Sigmoid colon (tissue), 7 donors: ENCODE measurements at places on chromosomes 6 and 20.

DNA sequence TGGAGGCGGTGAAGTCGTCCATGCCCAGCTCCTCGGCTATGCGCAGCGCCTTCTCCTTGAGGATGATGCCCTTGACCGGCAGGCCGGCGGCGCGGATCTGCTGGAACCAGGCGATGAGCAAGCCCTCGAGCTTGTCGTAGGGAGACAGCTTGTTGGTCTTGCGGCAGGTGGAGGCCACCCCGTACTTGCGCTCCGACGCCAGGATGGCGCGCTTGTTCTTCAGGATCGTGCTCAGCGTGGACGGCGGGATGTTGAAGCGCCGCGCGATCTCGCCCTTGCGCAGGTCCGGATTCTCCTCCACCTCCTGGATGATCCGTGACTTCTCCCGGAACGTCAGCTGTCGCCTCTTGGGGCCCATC lies 435 bp downstream of the CENPB start:
- DNase-seq: no peak

- DNase-seq: no peak
These were observed 151.7 kb downstream of the DST start for GRCh38 chr6:56490993-56491392.

DNA sequence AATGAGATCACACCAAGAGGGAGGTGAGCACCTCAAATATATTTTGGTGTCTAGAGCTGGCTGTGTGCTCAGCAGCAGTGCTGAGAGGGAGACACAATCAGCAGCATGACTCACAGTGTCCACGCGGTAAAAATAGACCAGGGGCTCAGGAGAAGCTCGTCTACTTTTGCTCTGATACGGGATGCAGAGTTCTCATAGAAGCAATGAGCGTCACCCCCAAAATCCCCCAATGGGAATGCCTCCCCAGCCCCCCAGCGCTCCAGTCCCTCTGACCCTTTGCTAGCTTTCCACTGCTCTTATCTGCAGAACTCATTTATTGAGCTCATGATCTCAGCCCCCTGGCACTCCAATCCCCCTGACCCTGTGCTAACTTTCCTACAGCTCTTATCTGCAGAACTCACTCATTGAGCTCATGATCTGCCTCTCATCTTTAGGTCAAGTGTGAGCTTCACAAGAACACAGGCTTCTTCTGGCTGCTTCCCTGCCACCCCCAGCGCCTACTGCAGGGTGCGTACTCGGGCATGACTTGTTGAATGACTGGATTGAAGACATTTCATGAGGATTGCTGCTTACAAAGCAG lies 34.0 kb downstream of the SYNDIG1 start:
- no peak for DNase-seq

DNA sequence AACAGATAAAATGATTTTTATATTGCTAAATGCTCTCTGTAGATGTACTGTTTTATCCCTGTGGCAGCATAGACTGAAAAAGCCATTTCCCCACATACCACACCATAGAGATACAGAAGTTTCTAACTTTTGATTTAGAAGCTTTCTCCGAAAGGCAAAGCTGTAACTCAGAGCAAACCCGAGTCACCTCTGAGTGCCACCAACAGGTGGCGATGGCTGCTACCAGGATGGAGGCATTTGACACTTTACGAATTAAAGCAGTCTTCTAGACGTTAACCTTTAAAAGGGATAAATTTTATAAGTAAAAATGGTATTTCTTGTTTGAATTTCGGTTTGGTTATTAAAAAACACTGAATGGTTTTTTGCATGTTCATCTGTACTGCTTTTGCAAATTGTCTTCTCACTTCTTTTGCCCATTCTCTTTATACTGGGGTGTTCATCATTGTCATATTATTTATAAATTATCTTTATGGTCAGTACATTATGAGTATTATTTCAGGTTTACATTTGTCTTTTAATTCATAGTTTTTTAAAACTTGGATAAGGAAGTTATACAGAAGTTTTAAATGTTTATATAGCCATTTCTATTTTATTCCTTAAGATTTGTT lies 201.0 kb upstream of the CEP162 start:
- DNase-seq: no peak

DNA sequence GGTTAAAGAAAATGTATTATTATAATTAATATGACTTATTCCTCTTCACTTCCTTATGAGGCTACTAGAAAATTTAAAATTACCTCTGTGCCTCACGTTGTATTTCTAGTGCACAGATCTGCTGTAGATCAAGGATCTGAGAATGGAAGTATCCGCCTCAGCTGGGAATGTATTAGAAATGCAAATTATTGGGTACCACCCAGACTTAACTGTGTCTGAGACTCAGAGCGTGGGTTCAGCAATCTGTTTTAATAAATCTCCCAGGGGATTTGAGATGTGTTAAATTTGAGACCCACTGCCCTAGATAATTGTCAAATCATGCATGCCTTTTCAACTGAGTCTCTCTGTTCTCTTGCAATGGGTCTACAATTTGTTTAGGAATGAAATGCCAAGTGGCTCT lies 658.0 kb upstream of the NOX3 start:
- DNase-seq: no peak

DNA sequence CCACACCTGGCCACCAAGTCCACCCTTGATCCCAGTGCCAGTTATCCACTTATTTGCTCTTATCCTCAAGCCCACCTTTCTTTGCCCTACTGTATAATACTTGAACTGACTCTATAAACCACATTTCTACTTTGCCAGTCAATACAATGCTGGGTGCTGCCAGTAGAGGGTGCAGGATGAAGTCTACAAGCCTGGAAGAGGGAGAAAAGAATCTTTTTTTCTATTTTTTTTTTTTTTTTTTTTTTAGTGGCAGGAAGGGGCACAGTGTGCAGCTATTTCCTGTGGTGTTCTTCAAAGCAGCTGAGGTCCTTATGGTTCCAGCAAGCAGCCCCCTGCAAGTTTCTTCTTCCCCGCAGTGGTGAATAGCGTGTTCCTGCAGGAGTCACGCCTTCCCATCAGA lies 22.2 kb upstream of the GABRR1 start:
- DNase-seq: no peak

DNA sequence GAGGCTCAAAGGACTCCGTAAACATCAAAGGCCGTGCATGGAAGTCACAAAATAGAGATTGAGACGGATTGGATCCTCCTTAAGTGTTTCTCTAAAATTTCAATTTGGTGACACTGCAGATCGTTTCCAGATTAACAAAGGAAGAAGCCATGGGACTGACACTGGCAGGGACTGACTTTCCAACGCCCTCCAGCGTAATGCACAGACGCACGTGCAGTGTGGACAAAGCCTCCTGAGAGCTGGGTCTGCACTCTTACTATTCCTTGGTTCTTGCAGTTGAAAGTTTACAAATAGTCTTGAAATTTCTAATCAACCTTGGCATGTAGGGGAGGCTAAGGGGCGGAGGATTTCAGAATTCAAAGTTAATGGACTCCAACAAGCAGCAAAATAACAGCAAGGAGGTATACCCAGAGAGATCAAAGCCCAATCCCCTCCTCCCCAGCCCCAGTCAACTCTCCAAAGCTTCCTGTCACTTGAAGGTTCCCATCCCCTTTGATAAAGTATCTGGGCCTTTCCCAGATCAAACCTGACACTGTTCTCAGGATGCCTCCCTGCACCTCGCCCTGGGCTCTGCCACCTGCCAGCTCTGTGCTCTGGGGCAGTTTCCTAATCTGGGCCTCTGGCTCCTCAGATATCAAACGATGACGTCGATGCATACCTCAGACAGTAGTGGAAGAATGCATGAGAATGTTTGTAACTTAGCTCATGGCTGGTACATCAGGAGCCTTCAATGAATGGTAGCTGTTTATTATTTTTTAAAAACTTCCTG lies 106.5 kb upstream of the TRAF3IP2 start:
- no peak for DNase-seq

DNA sequence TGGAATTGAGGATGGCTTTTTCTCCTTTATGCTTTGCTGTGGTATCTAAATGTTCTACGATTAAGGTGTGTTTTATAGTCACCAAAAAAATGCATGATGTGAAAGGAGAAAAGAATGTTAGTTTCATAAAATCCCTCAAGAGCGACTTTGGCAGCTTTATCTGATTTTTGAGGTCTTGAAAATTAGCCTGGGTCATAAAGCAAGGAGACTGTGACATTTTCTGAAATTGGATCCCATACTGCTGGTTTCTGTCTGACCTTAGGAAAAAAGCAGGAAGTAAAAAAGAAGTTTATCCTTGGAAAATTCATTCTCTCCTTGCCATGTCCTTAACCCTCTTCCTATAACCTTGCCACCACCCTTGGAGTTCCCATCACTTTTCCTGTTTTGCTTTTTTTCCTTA lies 525.3 kb downstream of the CD83 start:
- no peak for DNase-seq

- DNase-seq: no peak
These were observed 72.9 kb upstream of the GLP1R start for GRCh38 chr6:38975621-38976049.

GRCh38 chr6:21187485-21187884 lies 406.1 kb upstream of the SOX4 start:
- no peak for DNase-seq

GRCh38 chr6:143804835-143805239 lies 38.3 kb upstream of the LTV1 start:
- DNase-seq: no peak

GRCh38 chr6:46216879-46217278 lies 46.1 kb upstream of the ENPP5 start:
- no peak for DNase-seq

- no peak for DNase-seq
These were observed 955.9 kb upstream of the EYS start for GRCh38 chr6:66662721-66663507.

GRCh38 chr6:170150590-170150945 lies 140.3 kb downstream of the DLL1 start:
- DNase-seq: no peak

- DNase-seq: no peak
These were observed 61.2 kb downstream of the VIP start for GRCh38 chr6:152811785-152812184.

DNA sequence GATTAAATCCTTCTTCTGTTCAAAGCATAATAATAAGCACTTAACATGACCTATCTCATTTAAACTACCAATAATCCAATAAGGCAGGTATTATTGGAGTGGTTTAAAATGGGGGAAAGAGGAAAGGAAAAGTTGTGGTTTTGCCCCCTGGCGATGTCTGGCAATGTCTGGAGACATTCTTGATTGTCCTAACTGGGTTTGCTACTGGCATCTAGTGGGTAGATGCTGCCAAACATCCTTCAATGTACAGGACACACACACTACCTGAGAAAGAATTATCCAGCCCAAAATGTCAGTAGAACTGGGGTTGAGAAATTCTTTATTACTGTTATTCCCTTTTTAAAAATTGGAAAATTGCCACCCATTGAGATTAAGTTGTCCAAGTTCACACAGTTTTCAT lies 25.2 kb upstream of the SRSF6 start:
- no peak for DNase-seq

- no peak for DNase-seq
These were observed 41.0 kb downstream of the PLEKHG1 start for GRCh38 chr6:150640556-150641209.

- no peak for DNase-seq
These were observed 332.3 kb downstream of the BCKDHB start for GRCh38 chr6:80438772-80439171.

GRCh38 chr20:61704661-61705060 lies 361.0 kb downstream of the TAF4 start:
- DNase-seq: no peak

GRCh38 chr6:37479266-37479854 lies 20.3 kb downstream of the CCDC167 start:
- no peak for DNase-seq

DNA sequence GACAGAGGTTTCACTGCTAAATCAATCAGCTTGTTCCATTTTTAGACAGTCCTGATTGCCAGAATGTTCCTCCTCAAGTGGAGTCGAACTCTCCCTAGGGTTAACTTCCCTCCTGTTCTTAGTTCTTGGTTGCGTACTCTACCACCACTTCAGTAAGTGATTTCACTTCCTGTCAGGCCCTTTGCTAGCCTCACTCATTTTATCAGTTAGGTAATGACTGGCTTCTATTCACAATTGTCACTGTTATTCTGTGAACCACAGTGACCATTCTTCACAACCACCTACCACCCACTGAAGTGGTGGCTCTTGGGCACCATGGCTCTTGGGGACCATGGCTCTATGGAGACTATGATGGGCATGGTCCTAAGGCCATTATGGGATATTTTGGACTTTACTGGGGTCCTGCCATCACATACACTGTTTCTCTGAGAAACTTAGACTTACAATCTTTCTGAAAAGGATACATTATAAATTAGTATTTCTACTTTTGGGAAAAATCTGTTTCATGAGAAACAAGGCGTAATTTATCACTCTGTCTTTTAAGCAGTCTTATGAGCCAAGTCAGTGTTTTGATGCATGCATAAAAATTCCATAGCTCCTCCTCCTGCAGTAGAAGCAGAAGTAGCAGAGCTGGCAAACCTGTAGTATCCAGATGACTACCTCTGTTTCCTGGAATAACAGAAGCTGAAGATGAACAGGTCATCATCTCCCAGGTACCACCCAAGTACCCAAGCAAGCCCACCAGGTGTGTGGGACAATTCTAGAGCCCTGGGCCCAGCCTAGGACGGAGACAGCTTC lies 66.3 kb downstream of the ATXN1 start:
- no peak for DNase-seq

- DNase-seq: peak; percentile 58
These were observed 99.2 kb downstream of the JPH2 start for GRCh38 chr20:44087857-44088120.

DNA sequence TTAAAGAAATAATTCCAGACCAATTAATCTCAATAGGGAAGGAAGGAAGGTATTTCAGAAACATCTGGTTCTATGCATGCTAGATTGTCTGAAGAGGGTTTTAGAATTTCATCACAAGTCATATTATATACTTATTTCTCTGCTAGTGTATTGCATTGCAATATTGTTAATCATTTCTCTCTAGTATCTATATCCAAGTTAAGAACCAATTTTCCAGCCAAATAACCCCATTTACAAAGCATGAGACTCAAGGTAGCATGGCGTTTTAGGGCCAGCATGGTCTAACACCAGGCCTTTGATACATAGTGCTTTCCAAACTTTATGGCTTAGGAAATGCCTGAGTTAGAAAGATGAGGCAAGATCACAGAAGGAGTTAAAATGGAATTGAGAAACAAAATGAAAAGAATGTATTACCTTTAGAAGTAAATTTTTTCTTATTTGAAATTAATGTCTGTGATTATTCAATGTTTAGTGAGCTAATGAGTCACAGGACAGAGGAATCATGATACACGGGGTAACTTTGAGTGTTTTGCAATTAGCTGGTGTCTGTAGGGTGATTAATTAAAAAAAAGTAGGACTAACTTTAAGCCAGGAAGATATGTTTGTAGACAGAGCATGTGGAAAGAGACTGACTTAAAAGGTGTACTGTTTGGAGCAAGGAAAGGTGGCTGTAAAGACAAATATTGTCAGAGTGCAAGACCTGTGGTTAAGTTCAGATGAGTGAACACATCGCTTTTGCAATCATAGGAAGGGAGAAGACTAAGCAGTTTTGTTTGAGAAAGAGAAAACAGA lies 1006.2 kb upstream of the CITED2 start:
- DNase-seq: no peak

- DNase-seq: no peak
These were observed 297.3 kb downstream of the PHACTR1 start for GRCh38 chr6:13013681-13014503.

GRCh38 chr6:57421503-57421902 lies 104.1 kb downstream of the PRIM2 start:
- no peak for DNase-seq
